ENCODE measurements at places on chromosomes 2 and 18.

DNA sequence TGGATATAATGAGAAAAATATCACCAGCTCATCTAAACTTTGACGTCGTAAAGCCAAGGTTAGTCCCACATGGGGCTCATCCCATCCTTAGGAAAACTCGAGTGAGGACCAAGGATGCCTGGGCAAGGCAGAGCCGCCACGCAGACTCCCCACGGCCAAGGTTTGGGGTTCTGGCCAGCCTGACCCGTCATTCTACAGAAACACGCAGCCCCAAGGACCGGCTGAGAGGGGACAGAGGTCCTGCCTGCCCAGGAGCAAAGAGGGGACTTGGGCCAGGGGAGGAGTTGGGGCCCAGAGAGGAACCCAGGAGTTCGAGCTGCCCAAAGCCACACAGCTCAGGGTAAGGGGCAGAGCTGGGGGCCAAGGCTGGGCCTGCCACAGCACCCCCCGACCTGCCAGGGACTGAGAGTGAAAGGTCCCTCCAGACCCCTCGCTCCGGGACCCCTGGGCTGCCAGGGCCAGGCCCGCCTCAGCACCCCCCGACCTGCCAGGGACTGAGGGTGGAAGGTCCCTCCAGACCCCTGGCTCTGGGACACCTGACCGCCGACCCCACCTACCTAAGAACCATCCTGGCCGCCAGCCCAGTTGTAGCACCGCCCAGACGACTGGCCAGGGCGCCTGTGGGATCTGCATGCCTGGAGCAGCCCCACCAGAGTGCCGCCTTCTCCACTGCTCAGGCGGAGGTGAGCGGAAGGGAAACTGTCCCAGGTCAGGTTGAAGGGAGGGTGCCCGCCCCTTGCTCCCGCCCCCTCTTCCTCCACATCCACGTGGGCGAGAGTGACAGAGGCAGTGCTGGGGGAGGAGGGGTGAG, at the start of gene PDCD1:
Gene PDCD1 (minus strand): TSS at position 689 of the 811 bp plus-strand sequence. CDS start 56 bp downstream, at position 633.
- DNase-seq: peak; percentile 51

DNA sequence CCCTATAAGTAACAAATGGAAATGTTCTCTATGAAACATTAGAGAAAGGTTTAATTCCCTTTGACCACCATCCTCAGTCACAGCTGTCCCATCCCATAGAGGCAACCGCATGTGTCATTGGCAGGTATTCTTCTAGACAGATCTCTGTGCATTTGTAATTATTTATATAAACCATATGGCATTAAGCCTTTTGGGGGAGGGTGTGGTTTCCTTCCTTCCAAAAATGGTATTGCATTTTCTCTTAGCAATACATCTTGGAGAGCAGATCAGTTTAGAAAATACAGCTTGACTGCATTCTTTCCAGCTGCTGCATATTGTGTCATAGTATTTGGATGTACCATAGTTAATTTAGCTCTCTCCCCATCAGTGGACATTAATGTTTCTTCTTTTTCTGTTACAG, 57.7 kb downstream of the LCLAT1 start:
- no peak for DNase-seq

- no peak for DNase-seq
These were observed 477.8 kb upstream of the DCC start for GRCh38 chr18:51862051-51862715.

DNA sequence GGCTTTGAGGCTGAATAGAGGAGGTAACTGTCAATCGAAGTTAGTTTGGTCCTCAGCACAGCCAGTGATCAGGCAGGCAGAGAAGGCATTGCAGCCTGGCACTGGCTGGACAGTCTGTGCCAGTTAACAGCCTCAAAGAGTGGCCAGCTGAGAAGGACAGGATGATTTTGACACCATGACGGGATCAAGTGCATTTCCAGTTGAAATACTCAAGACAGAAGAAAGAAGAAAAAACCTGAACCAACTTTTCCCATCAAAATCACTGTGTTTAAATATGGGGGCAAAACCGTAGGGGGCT, 96.7 kb upstream of the ZCCHC2 start:
- DNase-seq: no peak

GRCh38 chr2:144083211-144083610, 436.7 kb downstream of the ZEB2 start:
- no peak for DNase-seq

GRCh38 chr2:25572638-25573037, 100.7 kb downstream of the DTNB start:
- no peak for DNase-seq

DNA sequence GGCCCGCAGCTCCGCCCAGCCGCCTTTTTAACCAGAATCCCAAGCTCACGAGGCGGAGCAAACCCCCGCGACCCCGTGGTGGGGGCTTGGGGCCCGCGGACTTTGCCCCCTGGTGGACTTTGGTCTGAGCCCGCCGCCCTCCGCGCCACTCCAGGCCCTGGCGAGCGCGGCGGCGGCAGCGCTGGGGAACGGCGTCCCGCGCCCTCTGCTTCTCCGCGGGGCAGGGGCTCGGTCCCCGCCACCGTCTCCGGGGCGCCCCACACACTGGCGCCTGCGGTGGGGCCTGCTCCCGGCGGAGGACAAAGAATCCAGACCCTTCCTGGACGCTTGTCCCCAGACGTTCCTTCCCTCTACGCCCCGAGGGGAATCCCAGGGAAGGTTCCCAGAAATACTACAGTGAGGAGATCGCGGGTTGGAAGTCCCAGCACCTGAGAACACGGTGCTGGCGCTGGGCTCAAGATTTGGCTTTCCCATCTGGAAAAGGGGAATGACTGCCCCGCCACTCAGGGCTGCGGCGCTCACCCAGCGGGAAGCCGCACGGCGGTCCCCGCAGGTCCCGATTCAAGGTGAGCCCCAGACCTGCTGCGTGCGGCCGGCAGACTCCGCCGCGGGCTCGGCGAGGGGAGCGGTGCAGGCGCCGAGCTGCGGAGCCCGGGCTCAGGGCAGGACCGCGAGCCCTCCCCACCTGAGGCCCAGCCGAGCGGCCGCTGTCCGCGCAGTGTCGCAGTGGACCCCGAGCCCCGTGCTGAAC, at the start of gene HAAO:
Gene HAAO (minus strand): TSS at position 1 of the 751 bp plus-strand sequence. CDS start 47 bp downstream, outside the sequence.
- no peak for DNase-seq

GRCh38 chr18:28039078-28039477, 137.9 kb downstream of the CDH2 start:
- DNase-seq: no peak

- DNase-seq: no peak
These were observed 351.0 kb upstream of the POU3F3 start for GRCh38 chr2:104502901-104503300.

GRCh38 chr2:180761224-180761623, 219.2 kb upstream of the UBE2E3 start:
- DNase-seq: no peak

- no peak for DNase-seq
These were observed 162.3 kb upstream of the TMEM200C start for GRCh38 chr18:6057604-6058003.

DNA sequence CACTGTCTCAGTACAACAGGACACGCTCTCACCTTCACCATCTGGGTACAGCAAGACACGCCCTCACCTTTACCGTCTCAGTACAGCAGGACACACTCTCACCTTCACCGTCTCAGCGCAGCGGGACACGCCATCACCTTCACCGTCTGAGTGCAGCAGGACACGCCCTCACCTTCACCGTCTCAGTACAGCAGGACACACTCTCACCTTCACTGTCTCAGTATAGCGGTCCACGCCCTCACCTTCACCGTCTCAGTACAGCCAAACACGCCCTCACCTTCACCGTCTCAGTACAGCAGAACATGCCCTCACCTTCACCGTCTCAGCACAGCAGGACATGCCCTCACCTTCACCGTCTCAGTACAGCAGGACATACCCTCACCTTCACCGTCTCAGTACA, 109.9 kb upstream of the CTDP1 start:
- no peak for DNase-seq

DNA sequence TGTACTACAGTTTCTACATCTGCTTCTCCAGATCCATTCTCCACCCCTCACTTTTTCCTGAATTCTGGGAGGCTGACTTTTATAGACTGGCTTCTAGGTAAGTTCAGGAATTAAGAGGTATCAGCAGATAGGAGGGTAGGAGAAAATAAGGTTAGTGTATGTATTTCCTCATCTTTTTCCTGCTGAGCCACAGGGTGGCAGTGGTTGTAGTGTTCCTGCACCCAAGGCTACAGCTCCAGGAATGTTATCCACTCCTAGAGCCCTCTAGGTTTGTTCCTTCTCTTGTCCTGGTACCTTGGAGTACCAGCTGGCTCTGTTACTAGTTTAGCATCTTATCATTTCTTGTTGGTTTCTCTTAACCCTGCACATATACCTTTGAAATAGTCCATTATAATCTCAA, 40.7 kb upstream of the C2orf66 start:
- DNase-seq: no peak

GRCh38 chr2:23508066-23508390, 123.0 kb downstream of the KLHL29 start:
- DNase-seq: no peak

- no peak for DNase-seq
These were observed 6.0 kb upstream of the OTX1 start for GRCh38 chr2:63044362-63045327.

GRCh38 chr2:148813603-148814065, 61.4 kb upstream of the KIF5C start:
- DNase-seq: peak; percentile 27

DNA sequence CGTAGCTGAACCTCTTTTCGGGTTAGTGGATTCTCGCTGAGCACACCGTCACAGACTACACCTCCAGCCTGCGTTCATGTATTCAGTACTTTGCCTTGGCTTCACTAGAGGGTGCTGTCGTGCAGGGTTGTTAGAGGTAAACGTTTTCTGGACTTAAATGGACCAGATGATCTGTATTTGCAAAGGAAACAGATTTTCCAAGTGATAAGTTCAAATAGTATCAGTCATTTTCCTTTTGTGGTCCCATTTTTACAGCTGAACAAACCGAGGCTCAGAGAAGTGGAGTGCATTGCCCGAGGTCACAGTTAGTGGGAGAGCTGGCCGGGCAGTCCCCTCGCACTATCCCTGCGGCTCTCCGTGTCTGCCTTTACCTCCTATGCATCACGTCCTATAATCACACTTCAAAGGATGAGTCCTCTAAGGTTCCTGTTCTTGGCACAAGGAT, 125.9 kb downstream of the MAP4K4 start:
- peak; percentile 63 for DNase-seq

DNA sequence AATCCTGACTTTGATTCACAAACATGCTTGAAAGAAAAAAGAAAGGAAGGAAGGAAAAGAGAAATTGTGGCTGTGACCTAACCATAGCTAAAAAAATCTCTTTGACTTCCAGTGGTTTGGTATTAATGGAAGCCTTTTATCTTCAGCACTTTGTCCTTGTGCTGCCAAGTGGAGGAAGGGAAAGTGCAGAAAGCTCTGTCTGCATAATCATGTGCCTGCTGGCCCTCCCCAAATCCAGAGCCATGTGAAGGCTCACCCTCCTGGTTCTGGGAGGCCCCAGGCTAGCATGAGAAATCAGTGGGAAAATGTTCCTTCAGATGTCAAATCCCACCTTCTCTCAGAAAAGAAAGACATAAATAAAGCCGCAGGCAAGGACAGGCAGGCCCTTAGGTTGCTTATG, 48.3 kb upstream of the BMPR2 start:
- DNase-seq: no peak

- no peak for DNase-seq
These were observed 24.5 kb upstream of the MMADHC start for GRCh38 chr2:149612122-149612521.

GRCh38 chr18:79428287-79428686, 32.6 kb downstream of the NFATC1 start:
- DNase-seq: no peak

DNA sequence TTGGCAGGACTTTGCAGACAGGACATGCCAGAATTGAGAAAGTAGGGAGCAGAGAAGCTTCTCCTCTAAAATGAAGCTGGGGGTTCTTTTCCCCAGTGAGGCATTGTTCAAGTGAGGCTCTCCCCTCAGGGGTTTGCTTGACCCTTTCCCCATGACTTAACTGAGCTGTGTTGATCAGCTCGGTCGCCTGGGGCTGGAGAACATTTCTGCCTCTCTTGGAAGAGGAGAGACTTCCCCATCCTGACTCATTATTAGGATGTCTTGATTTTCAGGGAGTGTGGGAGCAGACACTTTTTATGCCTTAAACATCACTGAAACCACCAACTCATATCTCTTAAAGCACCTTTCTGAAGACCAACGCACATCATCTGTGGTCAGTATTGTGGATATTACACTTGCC, 27.9 kb upstream of the GLI2 start:
- no peak for DNase-seq

DNA sequence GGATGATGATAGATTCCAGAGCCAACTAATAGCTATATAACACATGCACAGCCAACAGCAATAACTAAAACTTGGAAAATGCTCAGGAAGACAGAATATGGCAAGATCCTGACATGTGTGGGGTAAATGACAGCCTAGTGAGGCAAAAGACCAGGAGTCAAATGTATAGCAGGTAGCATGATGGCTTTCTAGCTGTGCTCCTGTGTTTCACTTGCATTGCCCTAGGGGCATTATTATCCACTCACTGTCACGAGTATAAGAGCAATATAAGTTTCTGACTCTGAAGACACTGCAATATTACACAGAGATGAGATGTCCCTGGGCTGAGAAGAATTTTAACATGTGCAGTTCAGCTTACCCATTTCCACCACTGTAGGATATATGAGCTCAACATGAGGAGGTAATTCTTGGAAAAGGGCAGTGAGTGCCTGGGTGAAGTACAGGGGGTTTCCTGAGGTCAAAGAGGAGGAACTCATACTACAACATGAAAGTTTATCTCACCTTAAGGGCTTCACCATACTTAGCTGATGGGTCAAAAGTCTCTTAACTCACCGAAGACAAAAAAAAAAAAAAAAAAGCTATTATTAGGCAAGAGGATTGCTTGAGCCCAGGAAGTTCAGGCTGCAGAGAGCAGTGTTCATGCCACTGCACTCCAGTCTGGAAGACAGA, 1385.6 kb upstream of the SLC39A10 start:
- DNase-seq: no peak

DNA sequence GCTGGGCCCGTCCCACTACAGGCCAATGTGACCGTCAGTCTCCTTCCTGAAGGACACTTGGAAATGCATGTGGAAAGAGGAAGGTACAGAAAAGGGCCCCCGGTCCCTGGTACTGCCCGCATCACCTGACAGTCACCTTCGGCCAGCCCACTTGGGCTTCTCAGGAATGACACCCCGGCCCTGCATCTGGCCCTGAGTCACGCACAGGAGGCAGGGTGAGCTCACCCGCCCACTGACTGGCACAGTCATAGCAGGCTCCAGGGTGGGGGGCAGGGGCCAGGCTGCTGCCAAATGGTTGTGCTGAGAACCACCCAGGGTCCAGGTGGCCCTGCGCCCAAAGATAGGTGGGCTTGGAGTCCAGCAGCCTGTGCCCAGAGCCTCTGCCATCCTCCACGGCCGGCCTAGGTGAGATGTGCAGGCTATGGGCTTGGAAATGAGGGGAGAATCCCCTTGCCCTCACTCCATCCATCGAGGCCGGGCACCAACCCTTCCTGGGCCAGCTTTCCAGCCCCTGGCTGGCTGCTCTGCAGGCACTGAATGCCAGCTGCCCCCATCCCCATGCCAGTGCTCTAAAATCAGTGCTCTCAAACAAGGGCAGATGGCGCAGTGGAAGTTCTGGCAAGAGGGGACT, 14.1 kb downstream of the EMX1 start:
- no peak for DNase-seq

- DNase-seq: no peak
These were observed 79.2 kb downstream of the SLC25A12 start for GRCh38 chr2:171814883-171815282.

- no peak for DNase-seq
These were observed 93.8 kb downstream of the NRP2 start for GRCh38 chr2:205776139-205776538.

GRCh38 chr18:50727721-50728471, 91.9 kb downstream of the MRO start:
- no peak for DNase-seq

GRCh38 chr2:237471438-237472186, 15.4 kb upstream of the MLPH start:
- peak; percentile 11 for DNase-seq

Data from T-helper 1 cell (primary cell).